ENCODE measurements at places on chromosomes 11 and 22. TPM values are rescaled to one million over a fixed set of nuclear protein-coding genes. Genes with fewer than 3 reads are reported as not detected.

Gene SCGB1A1
- not detected for total RNA-seq

Gene HPX
- not detected for total RNA-seq

Gene PRPF19
- 41.2 TPM for total RNA-seq

Gene HTR3A
- total RNA-seq: not detected

Gene RAB38
- 0.90 TPM for total RNA-seq

Gene SGSM1
- total RNA-seq: 6.1 TPM

Gene DLAT
- total RNA-seq: 176 TPM

Gene OR5P2
- total RNA-seq: not detected
